Dorsolateral prefrontal cortex (tissue), 122 donors: ENCODE measurements at places on chromosomes 5 and 9.

DNA sequence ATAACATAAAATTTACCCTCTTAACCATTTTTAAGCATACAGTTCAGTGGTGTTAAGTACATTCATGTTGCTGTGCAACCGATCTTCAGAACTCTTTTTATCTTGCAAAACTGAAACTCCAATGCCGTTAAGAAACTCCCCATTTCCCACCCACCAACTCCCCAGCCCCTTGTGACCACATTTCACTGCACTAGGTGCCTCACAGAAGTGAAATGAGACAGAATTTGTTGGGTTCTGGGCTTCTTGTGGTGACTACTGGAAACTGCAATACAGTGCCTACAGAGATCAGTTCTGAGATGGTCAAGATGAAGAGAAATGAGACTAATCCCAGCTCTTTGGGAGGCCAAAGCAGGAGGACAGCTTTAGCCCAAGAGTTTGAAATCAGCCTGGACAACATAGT lies 202.1 kb upstream of the SLC30A5 start:
- DNase-seq = no peak

GRCh38 chr5:87361536-87362213 lies 51.1 kb downstream of the CCNH start:
- no peak for DNase-seq

- no peak for DNase-seq
Measured at GRCh38 chr5:66232706-66233445, 88.8 kb downstream of the SREK1 start.

DNA sequence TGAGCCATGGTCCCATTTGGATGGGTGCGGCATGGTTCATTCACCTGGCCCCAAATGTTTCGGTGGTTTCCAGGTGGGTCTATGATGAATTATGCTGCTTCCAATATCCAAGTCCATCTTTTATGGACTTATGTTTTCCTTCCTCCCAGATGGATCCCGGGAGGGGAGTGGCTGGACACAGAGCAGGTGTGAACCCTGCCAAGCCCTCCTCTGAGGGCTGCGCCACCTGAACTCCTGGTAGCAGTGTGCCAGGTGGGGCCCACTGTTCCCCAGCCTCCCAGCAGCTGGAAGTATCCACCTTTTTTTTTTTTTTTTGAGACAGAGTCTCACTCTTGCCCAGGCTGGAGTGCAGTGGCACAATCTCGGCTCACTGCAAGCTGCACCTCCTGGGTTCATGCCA lies 42.9 kb downstream of the WNK2 start:
- DNase-seq = no peak
